Left ventricle myocardium superior (tissue), 1 donor: ENCODE measurements at places on chromosomes 16 and 17. TPM values are rescaled to one million over a fixed set of nuclear protein-coding genes. Genes with fewer than 3 reads are reported as not detected.

DNA sequence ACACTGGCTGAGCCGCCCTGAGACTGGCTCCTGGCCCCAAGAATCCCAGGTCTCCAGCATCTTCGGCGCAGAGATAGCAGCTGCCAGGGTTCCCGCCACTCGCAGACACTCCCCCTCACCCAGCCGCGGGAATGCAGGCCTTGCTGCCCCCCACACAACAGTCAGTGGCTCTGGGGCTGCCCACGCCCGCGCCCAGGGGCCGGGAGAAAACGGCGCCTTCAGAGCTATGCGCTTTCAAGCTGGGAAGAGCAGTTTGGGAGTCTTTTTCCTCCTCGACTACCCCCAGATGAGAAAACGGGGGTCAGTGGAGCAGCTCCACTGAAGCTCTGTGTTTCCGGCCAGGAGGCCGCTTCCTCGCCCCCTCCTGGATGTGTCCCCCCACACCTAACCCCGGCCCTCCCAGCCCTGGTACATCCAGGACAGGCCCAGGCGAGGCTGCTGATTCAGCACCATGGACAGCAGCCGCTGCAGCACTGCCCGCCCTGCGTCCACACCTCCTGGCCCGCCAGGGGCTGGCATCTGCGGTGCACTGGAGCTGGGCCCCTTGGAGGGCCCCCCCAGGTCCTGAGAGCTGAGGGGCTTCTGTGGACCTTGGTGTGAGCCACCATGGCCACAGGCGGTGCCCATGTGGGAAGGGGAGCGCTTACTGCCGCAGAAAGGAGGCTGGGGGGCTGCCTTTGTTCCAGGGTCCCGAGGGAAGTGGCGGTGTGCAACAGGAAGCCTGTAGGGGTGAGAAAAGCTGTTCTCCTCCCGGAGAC is 35.7 kb downstream of the CACNA1H start:
- DNase-seq, result peak; percentile 75

GRCh38 chr17:40541060-40541872 is 24.0 kb downstream of the CCR7 start:
- DNase-seq, result no peak

DNA sequence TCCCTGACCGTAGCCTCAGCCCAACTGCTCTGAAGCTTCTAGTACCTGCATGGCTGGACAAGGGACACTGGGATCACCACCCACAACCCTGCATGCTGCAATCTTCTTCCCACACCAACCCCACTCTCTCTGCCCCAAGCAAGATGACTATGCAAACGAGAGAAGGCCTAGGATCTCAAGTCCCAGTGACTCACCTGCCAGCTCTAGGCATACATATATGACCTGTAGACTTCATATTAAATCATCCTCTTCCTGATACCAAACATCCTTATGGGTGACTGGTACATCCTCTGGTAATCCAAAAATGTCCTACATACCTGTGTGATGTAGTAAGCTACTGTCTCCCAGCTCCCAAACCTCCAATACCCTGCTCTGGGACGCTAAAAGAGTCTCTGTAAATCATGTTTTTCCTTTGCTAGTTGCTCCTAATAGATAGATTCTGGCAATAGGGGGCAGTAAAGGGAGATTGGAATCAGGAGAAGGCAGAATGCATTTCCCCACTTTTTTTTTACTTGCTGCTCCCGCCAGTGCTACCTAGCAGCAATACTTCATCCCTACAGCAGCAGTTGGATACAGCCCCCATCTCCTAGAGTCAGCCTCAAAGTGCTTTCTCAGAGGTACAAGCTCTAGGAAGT is 43.4 kb upstream of the SOX9 start:
- no peak for DNase-seq

DNA sequence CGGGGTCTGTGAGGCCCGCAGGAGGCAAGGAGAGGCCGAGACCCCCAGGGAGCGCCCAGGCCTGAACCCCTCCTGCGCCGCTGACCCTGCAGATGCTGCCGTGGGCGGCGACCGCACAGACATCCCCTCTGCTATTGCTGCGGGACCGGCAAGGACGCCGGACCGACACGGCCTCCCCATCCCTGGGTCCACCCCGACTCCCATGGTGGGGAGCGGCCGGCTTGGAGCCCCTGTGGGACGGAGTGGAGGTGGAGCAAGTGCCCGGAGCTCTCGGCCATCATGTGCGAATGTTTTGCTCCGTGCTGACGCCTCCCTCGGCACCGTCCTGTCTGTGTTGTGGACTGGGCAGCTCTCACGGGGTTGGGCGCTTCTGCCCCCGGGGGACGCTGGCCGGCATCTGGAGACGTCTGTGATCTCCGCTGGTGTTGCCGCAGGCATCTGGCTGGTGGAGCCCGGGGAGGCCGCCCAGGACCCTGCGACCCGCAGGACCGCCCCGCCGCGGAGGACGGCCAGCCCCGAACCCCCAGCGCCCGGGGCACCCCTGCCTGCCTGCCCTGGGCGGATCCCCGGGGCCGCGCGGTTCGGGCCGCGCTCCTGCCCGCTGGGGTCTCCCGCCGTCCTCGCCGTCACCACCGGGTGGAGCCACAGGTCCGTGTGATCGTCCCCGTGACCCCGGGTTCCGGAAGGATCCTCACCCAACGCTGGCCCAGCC is 12.8 kb upstream of the GNG13 start:
- DNase-seq, result peak; percentile 74

DNA sequence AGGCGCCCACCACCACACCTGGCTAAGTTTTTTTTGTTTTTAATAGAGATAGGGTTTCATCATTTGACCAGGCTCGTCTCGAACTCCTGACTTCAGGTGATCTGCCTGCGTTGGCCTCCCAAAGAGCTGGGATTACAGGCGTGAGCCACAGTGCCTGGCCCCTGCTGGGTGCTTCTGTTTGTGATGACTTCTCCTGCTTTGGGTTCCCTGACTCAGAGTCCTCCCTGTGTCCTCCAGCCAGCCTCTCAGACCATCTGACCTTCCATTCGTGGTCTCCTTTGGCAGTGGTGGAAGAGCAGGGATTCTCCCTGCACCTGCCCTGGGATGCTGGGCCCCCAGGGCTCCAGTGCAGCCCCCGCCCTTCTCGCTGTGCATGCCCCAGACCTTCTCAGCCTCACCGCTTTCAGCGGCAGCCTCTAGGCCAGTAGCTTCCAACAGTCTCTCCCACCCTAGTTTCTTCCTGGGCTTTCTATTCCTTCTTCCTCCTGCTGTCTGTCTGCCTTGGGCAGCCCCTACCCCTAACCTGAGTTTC is 13.2 kb downstream of the BEAN1 start:
- no peak for DNase-seq

DNA sequence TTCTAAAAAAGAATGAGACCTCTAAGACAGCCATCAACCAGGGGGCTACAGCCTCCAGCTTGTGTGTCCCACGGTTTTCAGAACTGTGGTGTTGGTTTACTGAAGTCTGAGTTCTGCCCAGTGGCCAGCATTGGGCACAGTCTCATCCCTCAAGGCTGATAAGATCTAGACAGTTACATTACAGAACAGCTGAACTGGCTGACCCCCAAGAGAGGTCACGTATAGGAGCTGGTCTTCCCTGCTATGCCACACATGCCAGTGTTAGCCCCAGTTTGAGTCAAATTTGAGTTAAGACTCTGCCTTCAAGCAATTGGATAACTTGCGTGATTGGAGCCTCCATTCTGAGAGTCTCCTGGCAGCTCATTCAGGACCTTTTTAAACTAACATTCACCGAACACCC is 14.8 kb upstream of the NUP93 start:
- DNase-seq, result no peak

DNA sequence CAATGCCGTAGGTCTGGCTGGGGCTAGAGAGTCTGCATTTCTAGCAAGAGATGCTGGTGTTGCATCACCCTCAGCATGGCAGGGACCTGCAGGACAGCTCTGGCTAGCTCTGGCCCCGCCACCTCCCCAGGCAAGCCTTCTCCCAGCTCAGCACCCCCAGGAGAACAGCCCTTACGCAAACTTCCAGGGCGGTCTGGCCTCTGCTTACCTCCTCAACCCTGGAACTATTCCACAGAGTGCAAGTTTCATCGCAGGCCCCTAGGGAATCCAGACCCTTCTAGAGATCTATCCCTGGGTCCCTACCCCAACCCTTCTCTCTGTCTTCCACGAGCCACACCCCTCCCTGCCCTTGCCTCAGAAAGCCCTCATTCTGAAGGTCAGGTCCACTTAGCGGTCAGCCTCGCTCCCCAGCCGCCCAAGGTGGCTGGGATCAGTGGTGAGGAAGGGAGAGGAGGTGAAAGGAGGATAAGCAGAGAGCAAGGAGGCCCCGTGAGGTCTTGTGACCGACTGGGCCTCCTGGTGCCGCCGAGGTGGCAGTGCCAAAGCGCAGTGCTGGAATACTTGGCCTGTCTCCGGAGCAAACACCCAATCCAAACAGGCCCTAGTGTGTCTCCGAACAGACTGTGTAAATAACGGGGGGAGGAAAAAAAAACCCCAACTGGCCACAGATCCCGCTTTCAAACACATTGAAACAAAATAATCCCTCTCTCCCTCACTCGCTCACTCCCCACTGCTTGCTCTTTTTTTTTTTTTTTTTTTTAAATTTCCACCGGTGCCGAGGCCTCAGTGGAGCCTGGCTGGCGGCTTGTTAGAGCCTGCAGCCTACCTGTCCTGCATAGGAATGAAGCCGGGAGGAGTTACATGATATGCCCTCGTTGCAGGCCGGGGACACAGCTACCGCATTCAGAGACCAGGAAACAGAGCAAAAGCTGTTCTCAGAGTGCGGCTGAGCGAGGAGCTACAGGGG is 380.9 kb downstream of the SOX9 start:
- no peak for DNase-seq

GRCh38 chr17:77308861-77309726 is 168.3 kb downstream of the SEC14L1 start:
- DNase-seq, result peak; percentile 57

GRCh38 chr17:82303944-82304808 is 13.2 kb downstream of the CD7 start:
- no peak for DNase-seq

GRCh38 chr16:78813661-78814311 is 714.3 kb downstream of the WWOX start:
- DNase-seq, result no peak

DNA sequence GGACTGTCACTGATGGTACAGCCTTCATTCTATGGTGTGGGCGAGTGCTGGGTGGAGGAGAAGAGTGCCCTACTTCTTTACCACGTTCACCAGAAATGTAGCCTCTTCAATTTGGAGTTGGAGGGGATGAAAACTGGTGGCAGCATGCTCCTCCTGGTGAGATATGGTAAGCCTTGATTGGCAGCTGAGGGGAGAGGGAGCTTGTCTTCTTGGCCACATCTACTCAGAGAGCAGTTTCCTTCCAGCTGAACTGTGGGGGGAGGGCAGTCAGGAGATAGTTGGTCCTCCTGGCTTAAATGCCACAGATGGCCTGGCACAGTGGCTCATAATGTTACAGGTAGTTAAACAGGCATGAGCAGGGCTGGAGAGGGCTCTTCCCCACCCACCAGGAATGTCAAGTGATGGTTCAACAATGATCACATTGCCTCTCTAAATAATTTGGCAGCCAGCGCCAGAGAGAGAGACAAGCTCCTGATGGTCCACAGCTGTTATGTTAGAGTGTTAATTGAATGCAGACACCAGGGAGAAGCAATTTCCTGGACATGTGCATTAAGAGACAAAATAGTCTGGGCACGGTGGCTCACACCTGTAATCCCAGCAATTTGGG is 9.0 kb upstream of the MAPK3 start:
- no peak for DNase-seq

GRCh38 chr17:68572138-68572842 is 28.9 kb downstream of the FAM20A start:
- no peak for DNase-seq

GRCh38 chr16:66851166-66851964 is 7.2 kb downstream of the CA7 start:
- no peak for DNase-seq

DNA sequence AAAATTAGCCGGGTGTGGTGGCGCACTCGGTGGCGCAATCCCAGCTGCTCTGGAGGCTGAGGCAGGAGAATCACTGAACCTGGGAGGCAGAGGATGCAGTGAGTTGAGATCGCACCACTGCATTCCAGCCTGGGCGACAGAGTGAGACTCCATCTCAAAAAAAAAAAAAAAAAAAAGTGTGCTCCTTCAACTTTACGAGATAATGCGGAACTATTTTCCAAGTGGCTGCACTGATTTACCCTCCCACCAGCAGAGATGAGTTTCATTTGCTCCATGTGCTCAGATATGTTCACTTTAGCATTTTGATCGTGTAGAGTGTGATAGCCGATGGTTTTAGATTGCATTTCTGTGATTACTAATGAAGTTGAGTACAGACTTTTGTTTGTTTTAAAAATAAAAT is 20.0 kb upstream of the LASP1NB start:
- no peak for DNase-seq

GRCh38 chr16:17939122-17939536 is 397.4 kb downstream of the NPIPA8 start:
- DNase-seq, result no peak

DNA sequence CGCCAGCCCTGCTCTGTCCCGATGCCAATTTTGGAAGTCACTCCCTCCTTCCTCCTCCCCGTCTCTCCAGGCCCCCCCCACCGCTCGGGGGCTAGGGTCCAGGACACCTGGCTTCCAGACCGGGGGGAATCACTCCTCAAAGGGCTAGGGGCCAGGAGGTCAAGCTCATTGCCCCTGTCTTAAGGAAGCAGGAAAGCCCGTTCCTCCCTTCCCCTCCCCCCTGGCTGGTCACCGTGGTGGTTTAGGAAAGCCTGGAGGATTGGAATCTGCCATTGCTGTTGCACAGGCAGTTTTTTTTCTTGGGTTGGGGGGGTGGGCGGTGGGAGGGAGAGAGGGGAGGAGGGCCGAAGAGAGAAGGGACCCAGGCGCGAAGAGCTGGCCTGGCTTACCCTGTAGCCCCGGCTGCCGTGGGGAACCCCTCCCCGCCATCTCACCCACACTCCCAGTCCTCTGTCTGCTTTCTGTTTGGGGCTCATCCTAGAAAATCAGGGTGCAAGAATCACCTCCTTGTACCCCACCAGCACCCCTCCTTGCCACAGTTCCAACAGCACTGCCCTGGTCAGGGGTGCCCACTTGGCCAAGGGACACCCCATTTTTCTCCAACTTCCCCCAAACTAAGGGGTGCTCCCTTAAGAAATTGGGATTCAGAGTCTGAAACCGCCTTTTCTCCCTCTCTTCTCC is 2.9 kb upstream of the BCL6B start:
- peak; percentile 65 for DNase-seq

DNA sequence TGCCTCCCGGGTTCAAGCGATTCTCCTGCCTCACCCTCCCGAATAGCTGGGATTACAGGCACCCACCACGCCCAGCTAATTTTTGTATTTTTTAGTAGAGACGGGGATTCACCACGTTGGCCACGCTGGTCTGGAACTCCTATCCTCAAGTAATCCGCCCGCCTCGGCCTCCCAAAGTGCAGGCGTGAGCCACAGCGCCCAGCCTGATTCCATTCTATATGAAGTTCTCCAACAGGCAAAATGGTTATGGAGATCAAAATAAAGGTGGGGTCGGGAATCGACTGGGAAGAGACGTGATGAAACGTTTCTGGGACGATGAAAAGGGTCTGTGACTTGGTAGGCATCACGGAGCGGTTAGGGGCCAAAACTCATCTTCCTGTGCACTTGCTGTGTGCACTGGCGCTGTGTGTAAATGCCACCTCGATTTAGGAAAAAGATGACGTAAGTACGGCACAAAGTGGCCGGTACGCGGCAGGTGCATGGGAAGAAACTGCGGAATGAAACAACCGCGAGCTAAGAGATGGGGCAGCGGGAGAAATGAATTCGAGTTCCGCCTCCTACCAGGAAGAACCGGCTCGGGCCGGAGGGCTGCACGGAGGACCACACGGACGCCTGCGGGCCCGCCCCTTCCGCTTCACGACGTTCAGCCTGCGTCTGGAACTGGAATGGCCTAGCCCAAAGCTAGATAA is 1.6 kb downstream of the TP53 start:
- peak; percentile 93 for DNase-seq

- DNase-seq, result no peak
These were observed 150.1 kb downstream of the ITFG1 start for GRCh38 chr16:47310792-47311211.

The TP53TG3D gene
- 0.40 TPM for total RNA-seq

The SYT17 gene
- total RNA-seq, result 0.64 TPM

The MILR1 gene
- 3.4 TPM for total RNA-seq

The DCAF7 gene
- total RNA-seq, result 45.0 TPM

The EIF3CL gene
- total RNA-seq, result 28.2 TPM
